ENCODE measurements at places on chromosomes 12 and 14. TPM values are rescaled to one million over a fixed set of nuclear protein-coding genes. Genes with fewer than 3 reads are reported as not detected.

Gene PMCH
- not detected for total RNA-seq

Gene ANKRD33
- not detected for total RNA-seq

Gene TESPA1
- not detected for total RNA-seq

Gene SMIM41
- total RNA-seq, result not detected

Gene PZP
- total RNA-seq, result not detected

Gene TAS2R31
- total RNA-seq, result 0.37 TPM

Gene DPPA3
- not detected for total RNA-seq

Gene CCDC197
- not detected for total RNA-seq

Gene SNX6
- total RNA-seq, result 92.9 TPM

Gene STAT6
- 98.6 TPM for total RNA-seq

Gene COX8C
- total RNA-seq, result not detected

Gene CAND1
- total RNA-seq, result 92.4 TPM

Gene TMEM233
- total RNA-seq, result not detected

Gene KIF26A
- not detected for total RNA-seq

Gene IAPP
- not detected for total RNA-seq

Gene IFNG-AS1
- not detected for total RNA-seq

Gene TROAP
- total RNA-seq, result 12.0 TPM

Gene B4GALNT3
- total RNA-seq, result 1.9 TPM

Gene SLC11A2
- total RNA-seq, result 25.9 TPM

Gene NRL
- not detected for total RNA-seq

Gene NAV3
- total RNA-seq, result 56.0 TPM

Gene SVOP
- not detected for total RNA-seq

Gene ALDH1L2
- 1.2 TPM for total RNA-seq

Gene TEX52
- total RNA-seq, result not detected

Gene SERPINA9
- not detected for total RNA-seq

Gene TMEM229B
- total RNA-seq, result not detected

Gene ACOT6
- total RNA-seq, result not detected

Gene AICDA
- total RNA-seq, result 27.6 TPM

Measured in Caki2 (cell line).